Upper lobe of right lung (tissue), 1 donor: ENCODE measurements at places on chromosomes 6 and 20.

DNA sequence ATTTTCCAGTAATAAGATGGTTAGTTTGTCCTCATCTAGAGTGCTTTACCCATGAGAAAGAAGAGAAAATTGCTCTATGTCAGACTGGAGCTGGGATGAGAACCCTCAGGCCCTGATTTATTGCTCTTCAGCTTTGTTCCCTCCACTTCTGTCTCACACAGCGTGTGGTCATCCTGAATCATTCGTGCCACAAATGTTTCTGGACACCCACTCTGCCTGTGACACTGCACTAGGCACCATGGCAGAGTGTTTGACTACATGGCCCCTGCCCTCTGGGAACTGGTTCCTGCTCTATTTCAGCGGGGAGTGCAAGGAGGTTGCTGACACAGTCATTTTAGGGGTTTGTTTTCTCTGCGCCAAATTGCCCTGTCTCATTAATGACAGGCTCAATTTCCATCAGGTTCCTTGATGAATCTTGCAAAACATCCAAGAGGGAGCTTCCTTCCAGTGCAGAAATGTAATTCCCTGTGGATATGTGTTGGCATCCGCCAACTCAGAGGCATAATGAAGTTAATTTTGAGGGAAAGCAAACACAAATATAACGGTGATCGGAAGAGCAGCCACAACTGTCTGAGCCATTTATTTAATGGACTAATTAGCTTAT lies 207.5 kb downstream of the CLIC5 start:
- no peaks in the 10 kb centered on the region for H3K27me3 ChIP-seq
- H3K36me3 ChIP-seq: no peaks in the 10 kb centered on the region
- no peaks in the 10 kb centered on the region for H3K4me1 ChIP-seq
- no peak for DNase-seq
- no peak overlapping the region for H3K4me3 ChIP-seq

GRCh38 chr6:31541658-31542521 lies at the start of gene DDX39B:
Gene DDX39B, minus strand, starts transcription at chr6:31542003. Its CDS starts 1,471 bp downstream, at chr6:31540532.
- H3K4me1 ChIP-seq: peaks cover 29% of the 10 kb centered on the region
- H3K27me3 ChIP-seq: no peaks in the 10 kb centered on the region
- peak within 1 kb of the TSS; percentile 72 for H3K4me3 ChIP-seq
- peak; percentile 97 for DNase-seq
- H3K27ac ChIP-seq: peak within 1 kb of the TSS; percentile 93

- no peaks in the 10 kb centered on the region for H3K27me3 ChIP-seq
- H3K4me1 ChIP-seq: no peaks in the 10 kb centered on the region
- DNase-seq: no peak
- no peaks in the 10 kb centered on the region for H3K36me3 ChIP-seq
Observed at GRCh38 chr6:64326939-64327338, 691.3 kb downstream of the PHF3 start.

- no peak overlapping the region for H3K27ac ChIP-seq
- no peaks in the 10 kb centered on the region for H3K4me1 ChIP-seq
- DNase-seq: no peak
- H3K27me3 ChIP-seq: no peaks in the 10 kb centered on the region
- H3K4me3 ChIP-seq: no peak overlapping the region
Observed at GRCh38 chr6:5619249-5619648, 357.9 kb downstream of the FARS2 start.

DNA sequence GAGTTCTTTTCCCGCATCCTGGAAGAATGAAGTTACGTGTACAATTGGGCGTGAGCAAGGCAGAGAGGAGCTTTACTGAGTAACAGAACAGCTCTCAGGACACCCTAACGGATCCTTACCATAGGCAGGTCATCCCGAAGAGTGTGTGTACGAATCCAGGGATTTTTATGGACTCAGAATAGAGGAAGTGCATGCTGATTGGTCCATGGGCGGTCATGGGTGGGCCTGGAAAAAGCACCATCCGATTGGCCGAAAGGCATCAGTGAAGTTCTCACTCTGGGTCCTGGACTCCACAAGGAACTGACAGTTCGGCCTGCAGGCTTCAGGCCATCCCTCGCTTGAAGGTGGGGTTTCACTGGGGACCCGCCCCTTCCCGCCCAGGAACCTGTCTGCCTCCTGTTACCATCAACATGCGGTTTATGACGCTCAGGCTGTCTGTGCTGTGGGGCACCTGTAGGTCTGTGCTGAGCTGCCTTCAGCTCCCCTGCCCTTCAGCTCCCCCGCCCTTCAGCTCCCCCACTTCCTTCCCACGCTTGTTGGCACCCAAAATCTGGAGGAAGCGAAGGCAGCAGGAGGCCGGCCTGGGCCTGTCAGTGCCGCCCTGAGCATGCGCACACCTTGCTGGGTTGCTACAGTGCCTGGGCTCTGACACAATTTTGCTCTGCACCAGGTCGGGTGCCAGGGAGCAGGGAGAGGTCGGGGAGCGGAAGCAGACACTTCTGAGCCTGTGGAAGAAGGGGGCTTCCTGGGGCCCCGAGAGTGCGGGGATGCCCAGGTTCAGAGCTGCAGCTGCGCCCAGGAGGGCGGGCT lies 57.9 kb upstream of the MANEA start:
- H3K4me3 ChIP-seq: no peak overlapping the region
- no peaks in the 10 kb centered on the region for H3K27me3 ChIP-seq
- no peak overlapping the region for H3K27ac ChIP-seq
- DNase-seq: peak; percentile 56

GRCh38 chr6:154347981-154348380 lies 8.6 kb downstream of the IPCEF1 start:
- no peak overlapping the region for H3K27ac ChIP-seq
- no peak overlapping the region for H3K4me3 ChIP-seq
- H3K27me3 ChIP-seq: no peaks in the 10 kb centered on the region
- no peaks in the 10 kb centered on the region for H3K36me3 ChIP-seq
- H3K4me1 ChIP-seq: no peaks in the 10 kb centered on the region
- DNase-seq: no peak

DNA sequence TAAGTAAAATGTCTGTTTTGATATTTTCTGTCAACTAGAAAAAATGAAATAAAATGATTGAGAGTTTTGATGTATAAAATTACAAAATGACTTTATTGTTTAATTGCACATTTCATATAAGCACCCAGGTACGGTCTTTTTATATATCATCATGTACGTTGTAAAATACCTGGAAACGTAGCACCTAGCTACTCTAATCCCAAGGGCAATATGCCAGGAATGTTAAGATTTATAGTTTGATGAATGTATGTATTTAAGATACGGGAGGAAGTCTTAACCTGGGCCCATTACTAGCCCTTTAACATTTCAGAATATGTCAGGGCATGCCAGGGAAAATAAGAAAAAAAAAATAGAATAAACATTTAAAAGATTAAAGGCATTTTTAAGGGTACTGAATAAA lies 490.9 kb upstream of the NRSN1 start:
- no peaks in the 10 kb centered on the region for H3K36me3 ChIP-seq
- H3K27me3 ChIP-seq: no peaks in the 10 kb centered on the region
